ENCODE measurements at places on chromosomes 16 and 17. TPM values are rescaled to one million over a fixed set of nuclear protein-coding genes. Genes with fewer than 3 reads are reported as not detected.

Gene ZFHX3
- total RNA-seq: 6.7 TPM

Gene NDRG4
- total RNA-seq: 5.0 TPM

Gene LGALS9
- total RNA-seq: 0.17 TPM

Gene NPB
- not detected for total RNA-seq

Gene SNAI3
- not detected for total RNA-seq

Gene TMEM114
- total RNA-seq: not detected

Gene CDH1
- 355 TPM for total RNA-seq

Gene NUFIP2
- total RNA-seq: 57.2 TPM

Gene ASPHD1
- 14.7 TPM for total RNA-seq

Gene NPIPB2
- 3.0 TPM for total RNA-seq

Gene CASKIN2
- total RNA-seq: 10.5 TPM

Gene CCL8
- not detected for total RNA-seq

- DNase-seq: no peak
These were observed 17.2 kb downstream of the COX11 start for GRCh38 chr17:54951286-54951685.

GRCh38 chr17:49512296-49513043 is 17.4 kb downstream of the NGFR start:
- no peak for DNase-seq

- no peak for DNase-seq
These were observed 36.5 kb downstream of the CYTH1 start for GRCh38 chr17:78745407-78746088.

- no peak for DNase-seq
These were observed 59.8 kb downstream of the TUBD1 start for GRCh38 chr17:59832883-59833379.

GRCh38 chr17:45927247-45927646 is 32.9 kb downstream of the MAPT start:
- DNase-seq: no peak

GRCh38 chr17:19368229-19368628 is 5.7 kb upstream of the B9D1 start:
- DNase-seq: no peak

GRCh38 chr17:21302711-21303425 is 18.4 kb downstream of the MAP2K3 start:
- DNase-seq: no peak

- no peak for DNase-seq
These were observed 3.9 kb downstream of the LPO start for GRCh38 chr17:58242171-58242784.

DNA sequence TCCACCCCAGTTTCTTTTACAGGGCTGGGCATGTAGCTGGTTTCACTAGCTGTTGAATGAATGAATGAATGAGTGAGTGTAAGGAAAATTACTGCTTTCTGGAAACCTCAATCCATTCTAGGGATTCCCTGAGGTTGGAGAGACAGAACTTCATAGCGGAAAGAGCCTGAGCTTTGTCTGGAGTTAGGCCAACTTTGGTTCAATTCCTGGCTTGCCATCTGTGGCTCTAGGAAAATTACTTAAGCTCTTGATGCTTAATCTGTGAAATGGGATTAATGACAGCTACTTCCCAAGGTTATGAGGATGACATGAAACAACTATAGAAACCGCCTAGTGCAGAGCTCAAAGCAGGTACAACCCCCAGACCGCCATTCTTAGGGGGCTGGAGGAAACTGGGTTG is 76.3 kb upstream of the AXIN2 start:
- DNase-seq: no peak

GRCh38 chr17:79850571-79851460 is 11.6 kb upstream of the CBX4 start:
- DNase-seq: peak; percentile 90

DNA sequence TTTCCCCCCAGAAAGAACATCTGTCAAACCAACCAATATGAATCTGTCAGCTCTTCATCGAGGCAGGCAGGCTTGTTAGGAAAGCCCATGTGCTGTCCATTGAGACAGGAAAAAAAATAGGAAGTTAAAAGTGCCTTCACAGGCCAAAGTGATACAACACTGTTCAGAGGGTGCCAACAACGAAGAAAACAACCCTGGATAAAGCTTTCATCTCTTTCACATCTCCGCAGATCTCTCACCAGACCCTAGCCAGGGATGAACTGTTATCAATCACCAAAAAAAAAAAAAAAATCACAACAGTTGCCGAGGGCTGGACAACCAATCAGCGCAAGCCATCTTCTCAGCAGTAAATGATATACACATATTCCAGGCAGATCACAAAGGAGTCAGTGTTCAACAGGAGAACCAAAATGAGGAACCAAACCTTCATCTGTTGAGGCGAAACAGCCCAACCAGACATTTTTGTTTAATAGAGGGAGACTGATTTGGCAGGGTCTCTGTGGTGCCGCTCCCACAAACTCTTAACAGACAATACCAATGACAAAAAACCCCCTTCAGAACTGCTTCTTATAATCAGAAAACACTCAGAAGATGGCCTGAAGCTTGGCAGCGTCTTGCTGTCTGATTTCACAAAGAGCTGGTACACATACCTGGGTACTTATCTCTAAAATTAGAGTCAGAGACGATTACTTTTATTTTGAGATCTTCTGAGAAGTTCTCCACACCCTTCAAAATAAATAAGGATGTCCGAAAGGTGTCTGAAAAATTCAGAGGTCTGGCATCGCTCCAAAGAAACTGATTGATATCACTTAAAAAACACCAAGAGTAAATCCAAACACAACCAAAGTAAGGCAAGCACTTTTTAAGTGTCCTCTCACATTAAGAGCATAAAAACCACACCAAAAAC is 1.8 kb downstream of the MAP3K14 start:
- no peak for DNase-seq

GRCh38 chr16:11949527-11949926 is 7.7 kb upstream of the NPIPB2 start:
- DNase-seq: peak; percentile 18

- DNase-seq: peak; percentile 88
These were observed 2.7 kb upstream of the MLLT6 start for GRCh38 chr17:38702166-38702915.

DNA sequence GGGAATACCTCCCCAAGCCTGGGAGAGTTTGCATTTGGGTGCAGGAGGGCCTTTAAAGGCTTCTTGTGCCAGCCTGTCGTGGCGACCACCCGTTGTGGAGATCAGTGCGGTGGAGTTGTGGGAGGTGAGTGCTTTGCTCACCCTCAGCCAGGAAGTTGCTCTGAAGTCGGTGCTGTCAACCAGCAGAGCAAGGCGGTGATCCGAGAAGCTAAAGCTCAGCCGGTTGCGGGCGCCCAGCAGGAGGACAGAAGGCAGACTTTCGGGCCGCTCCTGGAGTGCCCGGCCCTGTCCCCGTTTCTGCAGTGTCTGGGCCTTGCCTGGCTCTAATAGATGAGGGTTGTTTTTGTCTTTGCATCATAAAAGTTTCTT is 1.4 kb downstream of the UBE2I start:
- DNase-seq: no peak

- no peak for DNase-seq
These were observed 76.7 kb downstream of the CCT6B start for GRCh38 chr17:34884597-34884996.

DNA sequence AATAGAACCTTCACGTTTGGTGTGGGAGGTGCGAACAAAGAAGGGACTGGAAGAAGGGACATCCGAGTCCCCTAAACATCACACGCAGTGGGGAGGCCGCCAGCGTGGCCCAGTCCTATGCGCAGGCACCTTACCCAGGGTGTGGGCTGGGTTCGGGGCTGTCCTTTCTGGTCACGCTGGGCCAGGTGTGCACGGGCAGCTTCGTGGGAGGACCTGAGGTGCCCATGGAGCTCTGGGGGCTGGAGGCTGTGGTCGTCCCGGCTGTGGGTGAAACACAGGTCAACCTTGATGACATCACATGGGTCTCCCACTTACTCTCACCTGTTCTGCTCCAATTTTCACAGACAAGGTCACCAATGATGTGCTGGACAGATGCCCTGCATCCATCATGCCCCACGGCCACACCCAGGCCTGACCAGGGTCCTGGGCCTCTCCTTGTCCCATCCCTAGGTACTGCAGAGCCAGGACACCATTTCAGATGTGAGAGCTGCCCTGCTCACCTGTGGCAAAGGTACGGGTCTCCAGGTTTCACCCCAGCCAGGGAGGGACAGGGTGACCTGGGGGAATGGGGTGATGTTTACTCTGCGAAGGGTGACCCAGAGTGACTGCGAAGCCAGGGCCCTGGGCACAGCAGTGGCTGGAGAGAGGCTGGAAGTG is 3.1 kb downstream of the CD300C start:
- DNase-seq: no peak

Measured in mammary epithelial cell (primary cell).